T-helper 2 cell treated with Interferon-gamma antibody and Interleukin-4, amounts not matched to agents 100 ng/mL and 5 ng/mL, for 36 hours (primary cell): ENCODE measurements at places on chromosomes 13 and 19. TPM values are rescaled to one million over a fixed set of nuclear protein-coding genes. Genes with fewer than 3 reads are reported as not detected.

NRTN gene
- total RNA-seq: 0.25 and 0.50 TPM in 2 replicates

MTUS2 gene
- not detected in 2 replicates for total RNA-seq

CYP4F2 gene
- not detected in 2 replicates for total RNA-seq

NLRP4 gene
- total RNA-seq: not detected in 2 replicates

TECR gene
- total RNA-seq: 153 TPM in 2 replicates

ZNF470 gene
- 2.0 and 2.5 TPM in 2 replicates for total RNA-seq

GRIN2D gene
- total RNA-seq: 0.09 and 0.23 TPM in 2 replicates

LRRC8E gene
- total RNA-seq: not detected in 2 replicates

TPTE2 gene
- total RNA-seq: 0.14 TPM in 1 of 2 replicates, not detected in the other
